Hindlimb muscle (tissue), 1 donor: ENCODE measurements at places on chromosomes 11 and 22.

- DNase-seq: no peak
These were observed 17.1 kb upstream of the TFIP11 start for GRCh38 chr22:26529345-26529744.

GRCh38 chr11:110818032-110818687 lies 105.9 kb upstream of the ARHGAP20 start:
- DNase-seq: no peak

DNA sequence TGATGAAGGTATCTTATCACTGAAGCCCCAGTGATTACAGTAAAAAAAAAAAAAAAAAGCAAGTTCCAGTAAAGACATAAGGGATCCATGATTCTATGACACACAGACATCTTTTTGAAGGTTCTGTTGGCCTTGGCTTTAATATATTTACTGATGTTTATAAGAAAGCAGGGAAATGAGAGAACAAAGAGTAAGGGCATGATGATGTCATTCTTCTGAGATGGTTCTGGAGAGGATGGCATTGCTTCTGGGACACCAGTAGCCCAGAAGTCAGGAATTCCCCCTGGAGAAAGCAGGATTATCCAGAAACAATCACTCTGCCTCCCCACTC lies 233.6 kb downstream of the FAM76B start:
- DNase-seq: no peak

GRCh38 chr22:27918341-27919221 lies 475 bp downstream of the PITPNB start:
- peak; percentile 64 for DNase-seq

GRCh38 chr11:117809236-117810055 lies 12.4 kb upstream of the DSCAML1 start:
- peak; percentile 77 for DNase-seq

DNA sequence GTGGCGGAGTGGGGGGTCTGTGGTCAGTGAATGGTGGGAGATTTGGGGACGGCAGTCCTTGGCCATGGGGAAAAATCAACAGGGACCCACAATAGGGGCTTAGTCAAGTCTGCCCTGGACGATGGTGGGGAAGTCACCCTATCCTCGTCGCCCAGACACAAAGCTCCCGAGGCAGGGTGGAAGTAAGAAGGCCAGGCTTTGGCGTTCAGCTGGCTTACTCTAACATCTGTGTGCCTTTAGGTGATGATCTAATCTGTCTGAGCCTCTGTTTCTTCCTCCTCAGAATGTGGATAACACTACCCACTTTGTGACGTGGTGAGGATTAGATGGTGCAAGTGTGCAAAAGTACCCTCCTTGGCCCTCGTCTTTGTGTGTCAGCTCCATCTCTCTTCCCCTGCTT lies 192.2 kb downstream of the ST3GAL4 start:
- DNase-seq: no peak

- peak; percentile 91 for DNase-seq
These were observed at the start of gene RCN1 for GRCh38 chr11:32090545-32091370. TSS of gene RCN1 (plus strand) at chr11:32091074. CDS start at chr11:32091197, 123 bp downstream.

- peak; percentile 15 for DNase-seq
These were observed 50.1 kb downstream of the ACER3 start for GRCh38 chr11:76910620-76911414.

GRCh38 chr11:66701432-66702240 lies 23.9 kb upstream of the RBM4B start:
- DNase-seq: no peak

- DNase-seq: no peak
These were observed 11.3 kb downstream of the SLC17A6 start for GRCh38 chr11:22349491-22349890.

GRCh38 chr22:25051983-25052710 lies 99.6 kb downstream of the KIAA1671 start:
- no peak for DNase-seq

- no peak for DNase-seq
These were observed 6.3 kb downstream of the GRK2 start for GRCh38 chr11:67272327-67273259.

DNA sequence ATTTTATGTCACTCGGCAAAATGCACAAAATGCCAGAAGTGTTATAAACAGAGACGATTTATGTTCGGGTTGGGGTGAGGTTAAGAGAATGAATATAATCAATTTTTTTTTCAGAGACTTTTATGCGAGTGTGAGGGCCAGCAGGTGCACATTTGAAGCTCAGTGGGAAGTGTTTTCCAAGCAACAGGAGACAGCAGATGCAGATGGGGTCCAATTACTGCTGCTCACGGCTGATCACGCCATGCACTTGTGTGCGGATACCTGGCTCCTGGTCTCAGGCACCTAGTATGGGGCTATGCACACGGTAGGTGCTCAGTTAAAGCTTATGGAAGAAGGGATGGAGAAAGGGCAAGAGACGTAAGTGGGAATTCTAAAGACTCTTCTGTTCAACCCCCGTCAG lies 249.1 kb downstream of the MIAT start:
- no peak for DNase-seq

GRCh38 chr22:46367707-46368191 lies 32.2 kb downstream of the TRMU start:
- DNase-seq: peak; percentile 32

GRCh38 chr22:27298332-27298731 lies 503.2 kb downstream of the MN1 start:
- DNase-seq: no peak

DNA sequence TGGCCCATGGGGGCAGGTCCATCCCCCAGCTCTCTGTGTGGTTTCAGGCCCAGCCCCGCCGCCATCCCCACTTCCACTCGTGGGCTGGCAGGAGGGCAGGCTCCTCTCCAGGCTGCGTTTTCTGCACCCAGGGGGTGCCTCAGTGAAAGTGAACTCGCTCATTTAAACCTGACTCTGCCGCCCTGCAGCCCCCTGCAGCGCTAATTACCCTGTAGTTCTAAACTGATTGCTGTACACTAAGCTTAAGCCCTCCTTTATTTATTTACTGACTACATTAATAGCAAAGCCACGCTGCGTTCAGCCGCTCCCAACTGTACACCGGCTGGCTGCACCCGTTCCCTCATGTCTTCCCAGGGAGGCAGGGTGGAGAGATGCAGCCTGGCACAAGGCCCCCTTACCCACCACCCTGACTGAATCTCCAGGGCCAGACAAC lies 36.6 kb upstream of the NNMT start:
- DNase-seq: no peak

GRCh38 chr11:65973439-65974110 lies 12.0 kb downstream of the SART1 start:
- DNase-seq: no peak

DNA sequence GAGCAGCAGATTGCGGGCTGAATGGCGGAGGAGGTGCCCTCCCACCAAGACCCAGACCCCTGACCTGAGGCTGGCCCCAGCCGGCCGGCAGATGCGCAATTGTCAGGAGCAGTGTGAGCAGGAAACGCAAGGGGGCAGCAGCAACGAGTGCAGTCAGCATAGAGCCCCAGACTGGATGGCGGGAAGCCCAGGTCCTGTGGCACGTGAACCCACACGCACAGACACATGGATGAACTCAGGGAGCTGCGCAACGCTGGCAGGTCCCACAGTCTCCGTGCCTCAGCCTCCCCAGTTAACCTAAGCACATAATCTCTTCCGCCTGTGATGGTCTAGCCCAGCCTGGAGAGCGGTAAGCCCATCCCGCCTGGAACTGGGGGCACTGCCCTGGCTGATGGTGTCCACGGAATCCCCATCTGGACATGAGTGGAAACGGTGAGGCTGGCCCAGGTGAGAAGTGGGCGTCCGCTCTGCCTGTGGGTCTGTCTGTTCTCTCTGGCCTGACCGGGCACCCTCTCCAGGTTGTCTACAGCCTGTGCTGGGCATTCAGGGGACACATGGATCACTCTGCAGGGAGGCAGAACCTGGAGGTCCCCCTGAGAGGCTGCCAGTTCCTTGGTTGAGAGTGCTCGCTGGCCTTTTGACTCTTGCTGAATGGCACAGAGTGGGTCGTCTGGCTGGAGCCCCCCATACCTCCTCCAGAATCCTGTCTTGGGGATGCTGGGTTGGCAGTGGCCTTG lies 626 bp upstream of the TBX10 start:
- no peak for DNase-seq

DNA sequence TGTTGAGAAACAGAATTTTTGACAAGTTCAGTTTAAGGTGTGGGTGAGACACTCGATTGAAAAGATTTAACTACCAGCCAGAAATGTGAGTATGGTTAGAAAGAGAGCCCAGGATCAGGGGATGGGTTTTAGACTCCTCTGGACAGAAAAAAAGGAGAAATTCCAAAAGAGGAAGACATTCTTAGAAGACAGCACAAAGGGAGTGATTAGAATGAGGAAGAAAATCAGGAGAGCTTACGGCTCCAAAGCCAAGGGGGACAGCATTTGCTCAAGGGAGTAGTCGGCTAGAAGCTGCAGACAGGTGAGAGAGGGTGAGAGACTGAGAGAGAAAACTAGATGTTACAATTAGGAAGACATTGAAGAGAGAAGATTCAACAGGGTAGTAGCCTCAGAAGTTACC lies 166.1 kb downstream of the ADAMTS15 start:
- no peak for DNase-seq

GRCh38 chr11:117180661-117181585 lies 2.4 kb downstream of the SIDT2 start:
- peak; percentile 43 for DNase-seq

GRCh38 chr11:119518746-119519730 lies 96.1 kb upstream of the THY1 start:
- DNase-seq: peak; percentile 40

DNA sequence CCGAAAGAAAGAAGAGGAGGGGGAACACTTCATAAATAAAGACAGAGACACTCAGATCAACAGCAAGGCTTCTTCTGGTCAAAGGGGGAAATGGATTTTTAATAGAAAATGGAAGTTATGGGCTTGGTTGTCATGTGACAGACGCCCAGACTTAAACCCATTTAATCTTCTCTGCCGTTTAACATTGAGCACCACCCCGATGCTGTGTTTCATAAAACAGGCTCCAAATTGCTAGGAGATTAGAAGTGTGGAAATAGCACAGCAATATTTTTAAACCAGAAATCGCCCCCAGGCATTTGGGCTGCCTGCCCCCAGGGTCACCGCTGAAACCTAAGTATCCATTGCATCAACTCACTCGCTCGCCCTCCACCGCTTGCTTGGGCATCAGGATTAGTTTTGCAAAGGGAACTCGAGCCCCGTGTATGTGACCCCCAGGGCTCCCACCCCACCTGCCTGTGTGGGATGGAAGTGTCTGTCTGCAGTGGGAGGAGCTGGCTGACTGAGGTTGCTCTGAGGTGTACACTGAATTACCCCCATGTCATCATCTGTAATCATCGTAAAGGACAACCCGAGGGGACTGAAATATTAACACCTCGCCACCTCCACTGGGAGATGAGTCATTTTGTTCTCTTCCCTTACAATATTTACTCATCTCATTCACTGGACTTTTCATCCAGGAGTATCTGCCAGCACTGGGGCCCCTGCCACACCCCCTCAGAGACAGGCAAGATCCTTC lies 10.7 kb downstream of the DSCAML1 start:
- no peak for DNase-seq

GRCh38 chr11:30585892-30586250 lies 282 bp downstream of the MPPED2 start:
- DNase-seq: peak; percentile 41

DNA sequence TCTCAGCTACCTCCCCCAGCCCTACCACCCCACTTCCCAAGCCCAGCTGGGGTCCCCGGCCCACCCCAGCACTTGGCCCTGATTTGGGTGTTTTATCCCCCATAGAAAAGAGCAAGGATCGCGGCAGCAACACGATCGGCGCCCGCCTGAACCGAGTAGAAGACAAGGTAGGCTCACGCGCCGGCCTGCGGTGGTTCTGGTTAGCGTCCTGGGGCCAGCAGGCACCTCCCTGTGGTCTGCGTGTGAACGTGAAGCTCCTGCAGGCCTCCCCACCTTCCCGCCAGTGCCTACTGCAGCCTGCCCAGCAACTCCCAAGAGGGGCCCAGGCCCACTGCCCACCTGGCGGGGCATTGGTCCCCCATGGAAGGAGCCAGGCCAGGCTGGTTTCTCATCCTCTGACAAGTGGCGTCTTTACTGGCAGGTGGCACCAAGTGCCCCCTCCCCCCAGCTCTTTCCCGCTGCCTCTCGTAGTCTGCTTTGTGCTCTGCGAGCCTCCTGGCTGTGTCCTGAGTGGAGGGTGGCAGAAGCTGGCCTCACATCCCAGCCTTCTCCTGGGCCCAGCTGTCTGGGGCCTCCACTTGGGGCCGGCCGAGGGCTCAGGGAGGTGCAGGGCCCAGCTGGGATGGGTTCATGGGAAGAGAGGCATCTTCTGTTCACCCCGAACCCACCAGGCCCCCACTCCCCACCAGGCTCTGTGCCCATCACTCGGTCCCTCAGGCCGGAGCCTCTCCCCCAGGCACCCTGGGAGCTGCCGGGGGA lies 78.3 kb upstream of the KCNQ1OT1 start:
- no peak for DNase-seq

DNA sequence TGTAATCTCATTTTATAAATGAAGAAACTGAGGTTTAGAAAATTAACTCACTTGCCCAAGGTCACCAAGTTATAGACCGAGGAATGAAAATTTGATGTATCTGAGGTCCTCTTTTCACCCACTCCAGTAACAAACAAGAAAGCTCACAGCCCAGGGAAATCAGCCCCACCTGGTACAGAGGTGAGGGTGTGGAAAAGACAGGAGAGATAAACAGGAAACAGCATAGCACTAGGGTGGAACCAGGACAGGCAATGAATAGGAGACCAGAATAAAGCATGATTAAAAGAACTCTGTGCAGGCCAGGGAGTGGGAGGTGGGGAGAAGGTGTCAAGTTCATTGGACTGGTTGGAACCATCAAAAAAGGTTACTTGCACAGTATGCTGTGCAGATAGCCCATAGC lies 46.2 kb upstream of the SMCO4 start:
- no peak for DNase-seq

- DNase-seq: no peak
These were observed 4.9 kb upstream of the CCDC34 start for GRCh38 chr11:27367881-27368280.

DNA sequence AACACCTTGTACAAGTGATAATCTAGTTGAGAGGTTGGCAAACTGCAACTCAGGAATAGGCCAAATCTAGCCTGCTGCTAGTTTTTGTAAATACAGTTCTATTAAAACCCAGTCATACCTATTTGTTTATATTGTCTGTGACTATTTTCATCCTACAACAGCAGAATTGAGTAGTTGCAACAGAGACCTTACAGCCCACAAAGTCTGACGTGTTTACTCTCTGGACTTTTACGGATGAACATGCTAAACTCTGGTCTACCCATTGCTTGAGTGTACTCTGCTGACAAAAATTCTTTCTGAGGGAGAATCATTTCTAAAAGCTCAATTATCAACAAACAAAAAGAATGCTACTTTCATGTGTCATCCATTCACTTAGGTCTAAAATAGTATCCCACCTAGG lies 287.0 kb downstream of the DYNC2H1 start:
- DNase-seq: no peak

DNA sequence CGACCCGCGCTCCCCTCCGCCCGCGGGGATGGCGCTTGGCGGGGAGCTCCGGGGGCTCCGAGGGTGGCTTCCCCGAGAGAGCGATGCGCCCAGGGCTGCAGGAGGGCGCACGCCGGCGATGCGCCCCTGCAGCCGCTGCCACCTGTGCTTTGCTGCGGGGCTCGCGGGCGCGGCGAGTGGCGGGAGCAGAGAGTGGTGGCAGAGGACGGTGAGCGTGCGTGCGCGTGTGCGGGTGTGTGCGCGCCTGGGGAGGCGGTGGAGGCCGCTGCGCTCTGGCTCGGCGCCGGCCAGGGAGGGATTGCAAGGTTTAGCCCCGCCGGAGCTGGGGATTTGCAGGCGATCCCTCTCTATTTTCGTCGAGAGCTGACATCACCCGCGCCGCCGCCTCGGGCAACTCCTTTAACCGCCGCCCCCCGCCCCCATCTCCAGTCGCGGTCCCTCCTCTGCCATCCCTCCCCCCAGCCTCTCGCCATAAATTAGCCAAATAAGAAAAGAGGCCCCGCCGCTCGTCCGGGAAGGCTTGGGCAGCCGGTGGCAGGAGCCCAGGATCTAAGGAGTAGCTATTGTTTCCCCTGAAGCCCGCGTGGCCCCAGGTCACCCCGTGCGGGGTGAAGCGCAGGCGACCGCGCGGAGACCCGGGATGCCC lies at the start of gene SLC1A2:
SLC1A2 (minus strand) TSS at position 375 of the 646 bp plus-strand sequence. CDS start 592 bp downstream, outside the sequence.
- DNase-seq: peak; percentile 48
